ENCODE measurements at places on chromosomes 1 and 21.

DNA sequence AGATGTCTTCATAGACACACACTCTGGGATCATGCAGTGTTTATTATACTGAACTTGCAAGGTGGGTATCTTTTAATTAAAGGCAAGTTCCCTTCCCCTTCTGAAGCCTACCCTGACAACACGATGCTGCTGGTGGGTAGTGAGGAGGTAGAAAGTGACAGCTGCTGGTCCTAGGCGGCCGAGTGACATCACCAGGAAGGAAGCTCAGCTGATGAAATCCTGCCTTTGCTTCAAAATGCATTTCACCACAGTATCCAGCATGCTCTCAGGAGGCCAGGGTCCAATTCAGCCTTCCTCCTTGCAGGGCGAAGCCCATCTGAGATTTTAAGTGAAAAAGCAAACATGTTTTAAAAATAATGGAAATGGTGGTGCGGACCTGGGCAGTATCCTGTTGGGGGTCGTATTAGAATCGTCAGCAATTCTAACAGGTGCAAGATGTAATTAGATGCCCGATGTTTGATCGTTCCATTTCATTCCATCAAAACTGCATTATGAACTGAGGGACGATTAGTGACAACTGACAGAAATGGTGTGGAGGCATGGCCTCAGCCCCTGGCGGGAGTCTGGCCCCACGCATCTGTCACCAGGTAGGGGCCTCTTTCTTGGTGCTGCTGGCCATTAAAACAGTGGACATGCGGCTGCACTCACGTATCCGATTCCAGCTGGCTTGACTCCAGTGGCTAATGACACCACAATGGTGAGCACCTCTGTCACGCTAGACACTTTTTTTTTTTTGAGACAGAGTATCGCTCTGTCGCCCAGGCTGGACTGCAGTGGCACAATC, 324.8 kb upstream of the C1orf174 start:
- DNase-seq, result no peak

GRCh38 chr21:38931291-38931690, 125.6 kb downstream of the ETS2 start:
- no peak for DNase-seq

DNA sequence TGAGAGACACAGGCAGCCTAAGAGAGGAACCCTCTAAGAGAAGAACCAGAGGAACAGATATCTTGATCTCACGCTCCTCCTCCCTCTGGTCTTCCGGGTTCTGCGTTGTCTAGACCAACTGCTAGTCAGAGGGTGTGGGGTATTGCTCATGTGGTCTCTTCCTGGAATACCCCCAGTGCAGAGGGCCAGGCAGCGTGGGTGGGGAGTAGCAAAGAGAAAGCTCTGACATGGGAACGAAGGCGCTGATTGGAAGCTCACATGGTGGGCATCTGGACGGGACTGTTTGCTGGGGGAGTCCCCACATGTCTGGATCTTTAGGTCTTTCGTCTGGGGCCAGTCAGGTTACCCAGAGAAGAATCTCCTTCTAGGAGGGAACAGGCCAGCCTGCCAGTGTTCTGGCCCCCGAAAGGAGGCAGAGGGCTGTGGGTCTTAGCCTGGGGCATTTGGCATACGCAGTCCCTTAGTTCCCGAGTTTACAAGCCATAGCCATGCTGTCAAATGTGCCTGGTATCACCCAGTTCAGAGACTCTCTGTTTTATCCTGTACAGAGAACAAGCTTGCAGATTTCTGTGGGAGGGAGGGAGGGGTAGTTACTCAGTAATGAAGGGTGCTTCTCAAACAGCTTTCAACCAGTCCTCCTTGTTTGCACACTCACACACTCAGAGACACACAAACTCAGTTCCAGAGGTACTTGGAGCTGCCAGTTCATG, 18.3 kb upstream of the IL6R start:
- no peak for DNase-seq

DNA sequence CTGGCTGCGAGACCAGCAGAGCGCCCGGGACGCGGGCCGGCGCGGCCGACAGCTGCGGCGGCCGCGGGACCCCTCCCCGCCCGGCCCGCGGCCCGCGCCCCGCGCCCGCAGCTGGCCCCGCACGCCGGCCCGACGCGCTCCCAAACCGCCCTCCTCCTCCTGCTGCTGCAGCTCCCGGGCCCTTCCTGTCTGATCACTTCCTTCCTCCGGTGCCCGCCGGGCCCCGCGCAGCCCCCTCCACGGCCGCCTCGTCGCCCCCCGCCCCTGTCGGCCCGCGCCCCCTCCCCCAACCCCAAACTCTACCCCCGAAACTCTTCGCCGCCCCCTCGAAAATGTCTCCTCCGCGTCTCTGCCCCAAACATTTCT, 594 bp downstream of the LUZP1 start:
- no peak for DNase-seq

- DNase-seq, result peak; percentile 87
Observed at GRCh38 chr1:7549277-7550161, 221.6 kb upstream of the VAMP3 start.

DNA sequence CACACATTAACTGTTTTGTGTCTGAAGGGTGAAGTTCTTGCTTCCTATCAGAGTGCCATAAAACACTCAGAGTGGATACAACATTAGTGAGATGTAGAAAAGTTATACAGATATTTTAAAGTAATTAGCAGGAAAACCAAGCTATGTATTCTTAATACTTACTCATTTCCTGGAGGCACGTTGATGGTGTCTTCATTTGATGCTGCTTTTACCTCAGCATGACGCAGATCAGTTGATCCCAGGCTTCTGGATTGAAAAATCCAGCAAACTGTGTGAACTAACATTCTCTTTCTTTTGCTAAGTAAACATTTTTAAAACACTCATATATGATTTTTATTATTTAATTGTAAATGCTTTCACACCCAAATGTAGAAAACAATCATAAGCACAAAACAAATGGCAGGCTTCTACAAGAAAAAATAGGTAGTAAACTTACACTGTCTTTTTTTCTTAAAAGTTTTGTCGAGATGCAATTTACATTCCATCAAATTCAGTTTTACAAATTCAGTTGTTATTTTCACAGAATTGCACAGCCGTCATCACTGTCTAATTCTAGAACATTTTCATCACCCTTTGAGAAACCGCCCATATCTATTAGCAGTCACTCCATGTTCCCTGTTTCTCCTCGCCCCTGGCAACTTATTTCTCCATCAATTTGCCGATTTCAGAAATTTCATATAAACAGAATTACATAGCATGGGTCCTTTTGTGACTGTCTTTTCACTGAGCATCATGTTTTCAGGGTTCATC, 198.9 kb downstream of the LRRC7 start:
- DNase-seq, result no peak

DNA sequence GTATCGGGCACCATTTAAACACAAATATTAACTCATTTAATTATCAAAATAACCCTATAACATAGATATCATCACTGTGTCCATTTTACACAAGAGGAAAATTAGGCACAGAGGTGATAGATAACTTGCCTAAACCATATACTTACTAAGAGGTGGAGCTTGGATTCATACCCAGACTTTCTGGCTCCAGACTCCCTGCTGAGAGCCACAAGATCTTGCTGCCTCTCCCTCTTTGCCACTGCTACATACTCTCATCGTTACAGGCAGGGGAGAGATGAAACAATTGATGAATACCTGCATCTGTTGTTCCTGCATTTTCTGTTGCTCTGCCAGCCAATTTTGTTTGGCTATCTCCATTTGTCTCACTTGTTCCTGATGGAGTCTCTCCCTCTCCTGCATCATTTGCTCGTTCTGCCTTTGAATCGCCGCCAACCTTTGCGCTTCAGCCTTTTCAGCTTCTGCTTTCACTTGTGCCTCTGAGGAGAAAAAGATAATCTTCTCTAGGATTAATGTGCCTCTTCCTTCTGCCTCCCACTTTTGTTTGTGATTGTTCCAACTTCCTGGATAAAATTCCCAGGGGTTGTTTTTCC, 10.6 kb downstream of the GBP5 start:
- DNase-seq, result peak; percentile 33

DNA sequence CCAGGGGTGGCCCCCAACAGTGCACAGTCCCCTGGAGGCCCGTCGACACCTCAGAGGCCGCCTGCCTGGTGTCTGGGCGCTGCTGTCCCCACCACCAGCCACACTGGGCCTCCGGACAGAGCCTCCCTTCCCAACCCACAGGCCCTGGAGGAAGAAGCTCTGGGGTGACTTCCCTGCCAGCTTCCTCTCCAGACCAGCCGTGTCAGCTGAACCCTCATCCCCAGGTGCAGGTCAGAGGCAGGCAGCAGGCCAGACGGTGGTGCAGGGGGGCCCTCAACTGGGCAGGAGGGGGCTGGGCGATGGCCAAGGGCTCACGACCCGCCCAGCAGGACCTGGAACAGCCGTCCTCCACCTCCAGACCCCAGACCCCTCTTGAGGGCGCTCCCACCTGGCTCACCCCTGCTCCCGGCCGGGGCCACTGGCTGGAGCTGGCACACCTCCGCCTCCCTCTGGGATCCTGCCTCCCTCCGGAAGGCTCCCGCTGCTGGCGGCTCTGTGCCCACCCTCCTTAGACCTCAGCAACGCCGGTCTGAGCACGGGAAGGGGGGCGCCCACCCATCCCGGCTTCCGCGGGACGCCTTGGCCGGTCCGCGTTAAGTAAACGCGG, 520 bp downstream of the TNFRSF18 start:
- no peak for DNase-seq

DNA sequence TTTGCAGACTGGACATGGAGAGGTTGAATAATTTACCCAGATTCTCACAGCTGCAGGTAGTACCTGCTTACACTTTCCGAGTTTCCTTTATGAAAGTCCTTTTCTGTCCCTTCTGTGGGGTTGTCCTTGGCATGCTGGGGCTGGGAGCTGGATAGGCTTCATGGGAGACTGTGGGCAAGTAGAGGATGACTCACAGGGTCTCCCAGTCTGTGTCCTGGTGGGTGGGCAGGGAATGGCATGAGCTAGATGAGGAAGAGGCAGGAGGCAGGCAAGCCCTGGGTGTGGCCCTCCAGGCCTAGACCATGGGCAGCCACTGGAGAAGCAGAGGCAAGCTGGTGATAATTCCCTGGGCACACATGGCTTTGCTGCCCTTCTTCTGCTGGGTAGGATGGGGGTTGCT, 80.6 kb downstream of the NAV1 start:
- no peak for DNase-seq

DNA sequence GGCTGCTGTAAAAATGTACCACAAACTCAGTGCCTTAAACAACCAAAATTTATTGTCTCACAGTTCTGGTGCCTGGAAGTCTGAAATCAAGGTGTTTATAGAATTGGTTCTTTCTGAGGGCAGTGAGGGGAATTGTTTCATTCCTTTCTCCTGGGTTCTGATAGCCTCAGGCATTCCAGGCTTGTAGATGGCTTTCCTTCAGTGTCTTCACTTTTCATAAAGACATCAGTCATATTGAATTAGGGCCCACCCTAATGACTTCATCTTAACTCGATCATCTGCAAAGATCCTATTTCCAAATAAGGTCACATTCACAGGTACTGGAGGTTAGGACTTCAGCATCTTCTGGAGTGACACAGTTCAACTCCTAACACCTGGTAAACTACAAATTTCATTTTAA, 15.0 kb downstream of the CDKN2C start:
- no peak for DNase-seq

DNA sequence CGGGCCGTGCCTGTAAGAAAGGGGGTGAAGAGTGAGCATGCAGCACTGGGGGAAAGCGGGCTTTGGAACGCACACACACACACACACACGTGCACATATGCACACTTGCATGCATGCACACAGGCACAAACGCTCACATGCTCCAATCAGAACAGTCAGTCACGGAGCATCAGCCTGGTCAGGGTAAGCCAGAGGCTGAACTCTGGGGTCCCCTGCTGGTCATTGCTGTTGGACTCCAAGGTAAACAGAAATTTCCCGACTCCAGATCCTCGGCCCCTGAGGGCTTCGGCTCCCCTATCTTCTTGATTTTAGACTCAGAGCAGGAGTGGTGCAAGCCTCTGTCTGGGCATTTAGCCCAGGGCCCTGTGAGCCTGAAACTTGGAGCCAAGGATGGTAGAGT, 54.2 kb downstream of the SYT2 start:
- peak; percentile 11 for DNase-seq

GRCh38 chr21:35088319-35088771, 39.2 kb upstream of the RUNX1 start:
- DNase-seq, result no peak

DNA sequence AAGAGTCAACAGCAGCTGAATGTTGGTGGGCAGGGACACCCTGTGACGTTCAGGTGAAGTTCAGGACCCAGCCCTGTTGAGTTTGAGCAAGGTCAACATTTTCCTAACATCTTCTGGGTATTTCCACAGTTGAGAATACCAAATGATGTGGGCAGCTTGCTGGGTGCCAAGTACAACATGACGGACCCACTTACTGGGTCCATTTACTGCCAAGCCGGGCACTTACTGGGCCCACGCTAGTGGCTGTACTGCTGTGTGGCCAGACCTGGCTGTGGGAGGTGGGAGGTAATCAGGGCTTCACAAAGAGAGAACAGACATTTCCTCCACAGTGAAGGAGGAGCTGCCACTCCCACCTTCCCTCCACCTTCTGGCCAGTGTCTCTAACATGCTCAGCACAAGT, 99.2 kb downstream of the PSMG1 start:
- DNase-seq, result no peak
